Globus pallidus (tissue), 1 donor: ENCODE measurements at places on chromosomes 13 and 19.

- DNase-seq: no peak
Observed at GRCh38 chr13:110137680-110138009, 169.3 kb downstream of the COL4A1 start.

- no peak for DNase-seq
Observed at GRCh38 chr13:109941951-109942350, 155.6 kb upstream of the IRS2 start.

GRCh38 chr13:85825454-85825853 lies 26.2 kb upstream of the SLITRK6 start:
- no peak for DNase-seq

GRCh38 chr13:112024577-112024976 lies 42.4 kb upstream of the SOX1 start:
- DNase-seq: no peak

GRCh38 chr19:30722186-30722585 lies 350.0 kb downstream of the ZNF536 start:
- DNase-seq: no peak

GRCh38 chr13:105573136-105573535 lies 962.3 kb downstream of the EFNB2 start:
- DNase-seq: no peak

DNA sequence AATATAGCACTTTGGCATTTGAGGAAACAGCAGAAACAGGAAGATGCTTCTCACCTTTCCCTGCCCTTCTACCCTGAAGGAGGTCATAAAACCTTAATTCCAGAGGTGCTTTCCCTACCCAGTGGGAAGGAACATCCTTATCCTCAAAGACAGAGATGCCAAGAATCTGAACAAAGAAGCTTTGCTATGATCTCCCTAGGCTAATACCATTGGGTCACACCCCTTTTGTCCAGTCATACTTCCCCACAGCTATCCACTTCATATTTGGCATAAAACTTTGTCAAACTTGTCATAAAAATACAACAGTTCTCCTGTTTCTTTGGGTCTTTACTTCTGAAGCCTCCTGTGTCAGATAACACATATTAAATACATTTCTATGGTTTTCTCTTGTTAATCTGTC lies 21.7 kb upstream of the RXFP2 start:
- DNase-seq: no peak

GRCh38 chr13:26594363-26594762 lies 36.9 kb downstream of the WASF3 start:
- DNase-seq: no peak

GRCh38 chr19:21566073-21566472 lies 60.7 kb downstream of the ZNF429 start:
- DNase-seq: no peak

DNA sequence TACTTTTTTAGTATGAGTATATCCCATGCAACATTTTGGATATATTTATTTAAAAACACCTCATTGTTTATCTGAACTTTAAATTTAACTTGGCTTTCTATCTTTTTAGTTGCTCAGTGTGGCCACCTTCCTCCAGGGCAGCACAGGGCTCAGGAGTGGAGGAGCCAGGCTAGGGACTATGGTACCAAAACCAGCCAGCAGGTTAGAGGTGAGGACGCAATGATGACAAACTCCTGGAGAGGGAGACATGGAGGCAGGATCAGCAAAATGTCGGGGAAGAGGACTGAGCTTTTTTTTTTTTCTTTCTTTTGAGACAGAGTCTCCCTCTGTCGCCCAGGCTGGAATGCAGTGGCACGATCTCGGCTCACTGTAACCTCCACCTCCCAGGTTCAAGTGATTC lies 29.6 kb upstream of the CALM3 start:
- no peak for DNase-seq

- no peak for DNase-seq
Observed at GRCh38 chr19:57362419-57362818, 932 bp upstream of the TRAPPC2B start.

- no peak for DNase-seq
Observed at GRCh38 chr19:18473706-18474087, 35.8 kb upstream of the ISYNA1 start.

- no peak for DNase-seq
Observed at GRCh38 chr13:102726430-102726829, 31.6 kb upstream of the METTL21C start.
